ENCODE measurements at places on chromosomes 5 and 9.

DNA sequence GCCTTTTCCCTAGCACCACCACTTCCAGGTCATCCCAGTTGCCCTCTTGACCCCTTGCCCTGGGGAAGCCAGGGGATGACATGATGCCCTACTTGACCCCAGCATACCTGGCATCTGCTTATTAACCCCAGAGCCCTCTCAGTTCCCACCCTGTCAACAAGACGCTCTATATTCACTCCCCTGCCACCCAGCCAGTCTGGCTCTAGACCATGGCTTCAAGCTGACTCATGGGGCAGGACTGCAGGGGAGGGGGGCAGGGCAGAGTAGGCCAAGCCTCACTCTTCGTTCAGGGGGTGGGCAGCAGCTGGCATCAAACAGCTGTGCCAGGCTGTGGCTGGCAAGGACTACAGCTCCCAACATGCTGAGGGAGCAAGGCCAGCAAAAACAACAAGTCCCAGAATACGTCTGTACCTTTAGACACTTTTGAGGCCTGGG is 5.3 kb downstream of the ATOSB start:
- H3K4me1 ChIP-seq: peaks cover 49% of the 10 kb centered on the region
- peak overlapping the region; percentile 79 for H3K27ac ChIP-seq
- no peaks in the 10 kb centered on the region for H3K27me3 ChIP-seq
- peaks cover 34% of the 10 kb centered on the region for H3K36me3 ChIP-seq

GRCh38 chr9:109504689-109505088 is 6.6 kb upstream of the PTPN3 start:
- H3K36me3 ChIP-seq: no peaks in the 10 kb centered on the region
- H3K4me1 ChIP-seq: no peaks in the 10 kb centered on the region
- H3K27ac ChIP-seq: no peak overlapping the region
- no peak overlapping the region for H3K4me3 ChIP-seq

- peaks cover 7% of the 10 kb centered on the region for H3K4me1 ChIP-seq
- DNase-seq: no peak
- H3K27me3 ChIP-seq: no peaks in the 10 kb centered on the region
- H3K4me3 ChIP-seq: no peak overlapping the region
- no peaks in the 10 kb centered on the region for H3K36me3 ChIP-seq
- no peak overlapping the region for H3K27ac ChIP-seq
Measured at GRCh38 chr5:53288511-53288910, 179.0 kb upstream of the MOCS2 start.

DNA sequence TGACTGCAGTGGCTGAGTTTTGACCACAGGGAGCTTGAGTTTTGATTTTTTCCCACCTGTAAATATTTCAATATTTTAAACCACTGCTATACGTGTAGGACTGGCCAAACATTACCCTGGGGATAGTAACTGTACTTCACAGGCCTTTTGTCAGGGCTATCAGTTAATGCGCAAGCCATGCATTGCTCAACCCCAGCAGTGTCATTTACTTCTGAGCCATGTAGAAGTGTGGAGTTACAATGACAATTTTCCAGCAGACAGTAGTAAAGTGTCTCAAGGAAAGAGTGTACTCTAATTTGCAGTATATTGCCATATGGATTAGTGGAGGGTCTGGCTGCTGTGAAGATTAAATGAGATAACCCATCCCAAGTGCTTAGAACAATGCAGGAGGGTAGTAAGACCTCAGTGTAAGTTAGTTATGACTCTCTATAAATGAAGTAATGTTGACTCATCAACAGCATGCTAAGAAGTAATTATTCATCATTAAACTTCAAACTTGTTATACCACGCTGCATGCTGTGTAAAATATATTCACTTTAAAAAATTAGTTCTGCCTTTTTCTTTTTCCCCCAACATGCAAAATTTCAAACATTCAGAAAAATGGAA is 489.2 kb downstream of the KDM4C start:
- no peaks in the 10 kb centered on the region for H3K4me1 ChIP-seq
- no peaks in the 10 kb centered on the region for H3K36me3 ChIP-seq
- H3K27me3 ChIP-seq: no peaks in the 10 kb centered on the region
- H3K4me3 ChIP-seq: no peak overlapping the region
- no peak overlapping the region for H3K27ac ChIP-seq
- DNase-seq: no peak

- H3K27ac ChIP-seq: no peak overlapping the region
- DNase-seq: no peak
- H3K36me3 ChIP-seq: no peaks in the 10 kb centered on the region
- no peaks in the 10 kb centered on the region for H3K27me3 ChIP-seq
- H3K4me3 ChIP-seq: no peak overlapping the region
Measured at GRCh38 chr9:3018071-3018470, 174.2 kb upstream of the PUM3 start.

GRCh38 chr5:110034056-110034600 is 344.4 kb downstream of the MAN2A1 start:
- H3K27me3 ChIP-seq: no peaks in the 10 kb centered on the region
- H3K4me3 ChIP-seq: no peak overlapping the region
- DNase-seq: no peak
- no peak overlapping the region for H3K27ac ChIP-seq
- no peaks in the 10 kb centered on the region for H3K4me1 ChIP-seq
- no peaks in the 10 kb centered on the region for H3K36me3 ChIP-seq

GRCh38 chr5:133785182-133785581 is 172.8 kb upstream of the FSTL4 start:
- no peak for DNase-seq
- H3K4me3 ChIP-seq: no peak overlapping the region
- H3K4me1 ChIP-seq: no peaks in the 10 kb centered on the region
- no peak overlapping the region for H3K27ac ChIP-seq
- no peaks in the 10 kb centered on the region for H3K27me3 ChIP-seq
- no peaks in the 10 kb centered on the region for H3K36me3 ChIP-seq

GRCh38 chr9:5608298-5609225 is 20.3 kb upstream of the RIC1 start:
- peak overlapping the region; percentile 41 for H3K4me3 ChIP-seq
- H3K4me1 ChIP-seq: peaks cover 13% of the 10 kb centered on the region
- H3K27me3 ChIP-seq: no peaks in the 10 kb centered on the region
- DNase-seq: no peak

GRCh38 chr5:69271376-69271775 is 36.7 kb downstream of the CDK7 start:
- H3K27ac ChIP-seq: no peak overlapping the region
- no peaks in the 10 kb centered on the region for H3K4me1 ChIP-seq
- H3K4me3 ChIP-seq: no peak overlapping the region
- H3K36me3 ChIP-seq: peaks cover 78% of the 10 kb centered on the region
- no peaks in the 10 kb centered on the region for H3K27me3 ChIP-seq
- no peak for DNase-seq

- DNase-seq: no peak
- peaks cover 23% of the 10 kb centered on the region for H3K4me1 ChIP-seq
- H3K27me3 ChIP-seq: no peaks in the 10 kb centered on the region
- no peak overlapping the region for H3K4me3 ChIP-seq
- no peaks in the 10 kb centered on the region for H3K36me3 ChIP-seq
Measured at GRCh38 chr5:103216697-103217096, 41.9 kb upstream of the MACIR start.

GRCh38 chr9:137606005-137606621 is 627 bp downstream of the ARRDC1 start:
- peak overlapping the region; percentile 89 for H3K27ac ChIP-seq
- peaks cover 38% of the 10 kb centered on the region for H3K4me1 ChIP-seq
